Natural killer cell (primary cell): ENCODE measurements at places on chromosomes 4 and X. TPM values are rescaled to one million over a fixed set of nuclear protein-coding genes. Genes with fewer than 3 reads are reported as not detected.

FATE1 gene
- total RNA-seq = not detected

RBM46 gene
- not detected for total RNA-seq

MCUB gene
- total RNA-seq = 35.8 TPM

POF1B gene
- not detected for total RNA-seq

ADH1B gene
- not detected for total RNA-seq

FHIP1A gene
- 0.49 TPM for total RNA-seq

CDK16 gene
- total RNA-seq = 126 TPM

CXCL5 gene
- total RNA-seq = 0.23 TPM

WDFY3 gene
- 6.0 TPM for total RNA-seq

MAGEA2B gene
- not detected for total RNA-seq

ADH7 gene
- not detected for total RNA-seq

HMGN5 gene
- total RNA-seq = 1.3 TPM

SMIM10 gene
- total RNA-seq = not detected

SHROOM4 gene
- total RNA-seq = not detected

BEX2 gene
- 11.6 TPM for total RNA-seq

GSX2 gene
- total RNA-seq = not detected

C4orf51 gene
- total RNA-seq = not detected

ERAS gene
- not detected for total RNA-seq

PASD1 gene
- not detected for total RNA-seq

NLGN3 gene
- 4.3 TPM for total RNA-seq

RXFP1 gene
- not detected for total RNA-seq
